MCF 10A (cell line): ENCODE measurements at places on chromosomes 2 and 18. TPM values are rescaled to one million over a fixed set of nuclear protein-coding genes. Genes with fewer than 3 reads are reported as not detected.

- no peaks in the 10 kb centered on the region for H3K4me1 ChIP-seq
- H3K27me3 ChIP-seq: peaks cover 27% of the 10 kb centered on the region
- DNase-seq: no peak
- no peaks in the 10 kb centered on the region for H3K36me3 ChIP-seq
- H3K4me3 ChIP-seq: no peak overlapping the region
Measured at GRCh38 chr2:241991299-241991698, 121.8 kb downstream of the RTP5 start.

DNA sequence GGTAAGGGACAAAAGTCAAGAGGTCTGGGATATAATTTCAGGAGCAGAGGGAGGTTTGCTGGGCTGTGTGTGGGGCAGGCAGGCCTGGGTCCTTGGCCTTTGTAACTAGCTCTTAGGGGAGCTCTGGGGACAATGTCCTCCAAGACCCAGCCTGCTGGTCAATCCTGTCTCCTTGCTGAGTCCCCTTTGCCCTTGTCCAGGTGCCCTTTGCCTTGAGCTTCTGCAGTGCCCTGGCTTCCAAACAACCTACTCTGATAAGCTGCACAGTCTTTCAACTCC, 30.0 kb upstream of the REEP1 start:
- H3K4me1 ChIP-seq: no peaks in the 10 kb centered on the region
- no peak overlapping the region for H3K27ac ChIP-seq
- no peak for DNase-seq
- no peak overlapping the region for H3K4me3 ChIP-seq
- no peaks in the 10 kb centered on the region for H3K27me3 ChIP-seq

DNA sequence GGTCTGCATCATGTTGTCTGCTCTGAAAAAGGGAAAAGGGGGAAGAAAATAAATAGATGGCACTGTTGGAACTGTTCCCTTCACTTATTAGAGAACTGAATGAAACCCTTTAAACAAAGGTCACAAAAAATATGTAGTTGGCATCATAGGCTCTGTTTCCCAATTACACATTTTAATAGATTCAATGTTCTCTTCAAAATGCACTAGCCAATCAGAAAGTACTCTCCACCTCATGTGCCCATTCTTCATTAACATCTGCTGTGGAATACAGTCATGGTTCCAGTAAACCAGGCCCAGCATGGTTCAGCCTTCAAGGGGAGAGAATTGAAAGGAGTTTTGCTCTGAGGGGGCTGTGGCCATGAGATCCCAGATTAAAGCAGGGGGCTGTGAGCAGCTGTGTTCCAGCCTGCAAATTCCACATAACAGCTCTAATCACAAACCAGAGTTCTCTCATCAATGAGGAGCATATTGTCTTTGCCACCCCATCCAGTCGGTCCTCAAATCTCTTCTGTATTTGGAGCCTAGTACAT, 165.9 kb upstream of the CREB1 start:
- H3K36me3 ChIP-seq: no peaks in the 10 kb centered on the region
- H3K27me3 ChIP-seq: no peaks in the 10 kb centered on the region
- H3K27ac ChIP-seq: no peak overlapping the region

DNA sequence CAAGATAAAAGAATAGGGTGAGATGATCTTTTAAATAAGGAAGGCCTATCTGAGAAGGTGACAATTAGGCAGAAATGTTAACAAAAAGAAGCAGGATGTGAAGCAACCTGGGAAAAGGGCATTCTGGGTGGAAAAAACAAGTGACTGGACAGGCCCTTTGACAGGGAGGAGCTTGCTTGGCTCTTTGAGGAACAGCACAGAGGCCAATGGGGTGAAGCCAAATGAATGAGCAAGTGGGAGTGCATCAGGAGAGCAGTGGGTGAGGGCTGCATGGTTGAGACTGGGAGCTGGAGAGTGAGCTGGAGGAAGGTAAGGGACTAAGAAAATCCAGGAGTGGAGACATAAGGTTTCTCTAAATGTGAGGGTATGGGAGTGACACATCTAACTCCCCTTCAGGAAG, 126.9 kb downstream of the TDRD15 start:
- no peak for DNase-seq
- H3K4me3 ChIP-seq: no peak overlapping the region
- no peaks in the 10 kb centered on the region for H3K27me3 ChIP-seq
- no peak overlapping the region for H3K27ac ChIP-seq
- no peaks in the 10 kb centered on the region for H3K4me1 ChIP-seq
- no peaks in the 10 kb centered on the region for H3K36me3 ChIP-seq

- H3K36me3 ChIP-seq: peaks cover 26% of the 10 kb centered on the region
- H3K4me1 ChIP-seq: peaks cover 20% of the 10 kb centered on the region
- peak overlapping the region; percentile 76 for H3K4me3 ChIP-seq
- H3K27me3 ChIP-seq: no peaks in the 10 kb centered on the region
Measured at GRCh38 chr2:26786207-26787028, 562 bp downstream of the CENPA start.

- peaks cover 39% of the 10 kb centered on the region for H3K4me1 ChIP-seq
- H3K4me3 ChIP-seq: no peak overlapping the region
- H3K27me3 ChIP-seq: no peaks in the 10 kb centered on the region
Measured at GRCh38 chr2:37797081-37797480, 125.6 kb upstream of the CDC42EP3 start.

DNA sequence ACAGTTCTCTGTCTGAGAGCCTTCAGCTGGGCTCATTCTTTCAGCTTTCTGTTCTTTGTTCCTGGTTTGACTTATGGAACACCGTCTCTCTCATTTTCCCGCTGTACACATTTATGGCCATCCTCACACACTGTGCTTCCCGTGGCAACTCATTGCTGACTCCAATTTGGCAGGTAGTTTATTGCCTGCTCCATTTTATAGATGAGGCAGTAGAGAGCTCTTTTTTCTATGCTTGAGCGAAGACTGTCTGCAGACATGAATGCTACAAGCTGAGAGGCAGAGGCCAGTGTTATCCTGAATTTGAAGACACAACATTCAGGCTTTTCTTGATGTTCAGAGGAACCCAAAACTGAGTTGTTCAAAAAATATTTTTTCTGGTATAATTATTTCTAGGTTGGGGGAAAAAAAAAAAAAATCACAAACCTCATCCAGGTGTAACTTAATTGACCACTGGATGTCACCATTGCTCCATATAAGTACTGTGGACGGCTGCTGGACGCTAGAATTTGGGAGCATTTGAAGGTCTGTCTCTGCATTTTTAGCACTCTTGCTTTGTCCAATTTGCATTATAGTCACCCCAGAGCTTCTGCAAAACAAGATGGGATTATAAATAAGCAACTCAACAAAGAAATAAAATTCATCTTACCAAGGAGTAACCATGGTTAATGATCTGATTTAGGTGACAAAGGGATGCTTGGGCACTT, 83.5 kb downstream of the HRH4 start:
- H3K4me1 ChIP-seq: no peaks in the 10 kb centered on the region
- H3K4me3 ChIP-seq: no peak overlapping the region
- H3K27me3 ChIP-seq: no peaks in the 10 kb centered on the region
- DNase-seq: peak; percentile 61
- H3K36me3 ChIP-seq: no peaks in the 10 kb centered on the region
- H3K27ac ChIP-seq: no peak overlapping the region

The WDCP gene
- total RNA-seq: 9.0 and 11.2 TPM in 2 replicates

The GPC1 gene
- 36.9 and 38.9 TPM in 2 replicates for total RNA-seq

The ALPG gene
- total RNA-seq: not detected in 2 replicates

The GREB1L gene
- 9.4 and 11.0 TPM in 2 replicates for total RNA-seq
